ENCODE measurements at places on chromosomes 16 and 17.

GRCh38 chr16:3718019-3718391 lies 681 bp upstream of the TRAP1 start:
- DNase-seq, result no peak

- no peak for DNase-seq
Observed at GRCh38 chr17:146546-146945, 9.2 kb downstream of the SCGB1C2 start.

DNA sequence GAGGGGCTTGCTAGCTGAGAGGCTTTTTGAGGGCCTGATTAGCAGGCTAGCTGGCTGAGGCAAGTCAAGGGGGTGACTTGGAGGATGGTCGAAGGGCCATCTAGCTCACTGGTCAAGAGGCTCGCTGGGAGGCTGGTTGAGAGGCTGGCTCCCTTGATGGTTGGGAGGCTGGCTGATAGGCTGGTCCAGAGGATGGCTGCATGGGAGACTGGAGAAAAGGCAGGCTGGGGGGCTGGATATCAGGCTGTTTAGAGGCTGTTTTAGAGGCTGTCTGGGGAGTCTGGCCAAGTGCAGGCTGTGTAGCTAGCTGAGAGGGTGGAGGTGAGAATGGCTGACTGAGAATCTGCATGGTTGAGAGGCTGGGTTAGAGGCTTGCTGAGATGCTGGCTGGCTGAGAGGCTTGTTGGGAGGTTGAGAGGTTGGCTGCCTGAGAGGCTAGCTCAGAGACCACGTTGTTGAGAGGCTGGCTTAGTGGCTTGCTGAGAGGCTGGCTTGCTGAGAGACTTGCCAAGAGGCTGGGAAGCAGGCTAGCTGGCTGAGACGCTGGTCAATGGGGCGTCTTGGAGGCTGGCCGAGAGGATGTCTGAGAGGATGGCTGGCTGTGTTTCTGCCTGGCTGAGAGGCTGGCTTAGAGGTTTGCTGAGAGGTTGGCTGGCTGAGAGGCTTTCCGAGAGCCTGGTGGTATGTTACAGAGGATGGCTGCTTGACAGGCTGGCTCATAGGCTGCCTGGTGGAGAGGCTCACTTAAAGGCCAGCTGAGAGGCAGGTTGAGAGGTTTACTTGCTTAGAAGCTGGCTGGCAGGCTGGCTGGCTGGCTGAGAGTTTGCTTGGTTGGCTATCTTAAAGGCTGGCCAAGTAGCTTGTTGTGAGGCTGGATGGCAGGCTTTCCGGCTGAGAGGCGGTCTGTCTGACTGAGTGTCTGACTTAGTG lies 36.6 kb upstream of the ACSM2B start:
- no peak for DNase-seq

- DNase-seq, result no peak
Observed at GRCh38 chr17:20066253-20066652, 57.1 kb downstream of the SPECC1 start.

DNA sequence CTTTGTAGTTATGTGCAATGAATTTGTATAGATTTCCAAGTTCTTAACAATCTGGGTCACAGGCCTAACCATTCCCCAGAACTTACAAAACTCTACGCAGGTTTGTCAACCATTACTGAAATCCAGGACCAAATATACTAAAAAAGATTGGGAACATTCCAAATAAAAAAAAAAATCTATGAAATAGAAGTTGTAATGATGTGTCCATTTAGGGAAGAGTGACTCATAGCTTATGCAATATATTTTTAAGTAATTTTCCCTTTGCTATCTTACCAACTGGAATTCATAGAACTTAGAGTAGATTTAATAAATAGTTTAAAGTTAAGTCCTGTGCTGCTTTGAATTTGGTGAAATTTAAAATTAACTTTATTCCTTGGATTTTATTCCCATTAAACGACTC lies 393.2 kb downstream of the PMP22 start:
- DNase-seq, result no peak

DNA sequence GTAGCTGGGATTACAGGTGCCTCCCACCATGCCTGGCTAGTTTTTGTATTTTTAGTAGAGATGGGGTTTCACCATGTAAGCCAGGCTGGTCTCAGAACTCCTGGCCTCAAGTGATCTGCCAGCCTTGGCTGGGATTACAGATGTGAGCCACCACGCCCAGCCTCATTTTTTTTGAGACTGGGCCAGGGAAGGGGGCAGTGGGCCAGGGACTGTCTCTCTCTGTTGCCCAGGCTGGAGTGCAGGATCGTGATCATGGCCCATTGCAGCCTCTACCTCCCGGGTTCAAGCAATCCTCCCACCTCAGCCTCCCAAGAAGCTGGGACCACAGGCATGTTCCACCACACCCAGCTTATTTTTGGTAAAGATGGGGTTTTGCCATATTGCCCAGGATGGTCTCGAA lies 16.0 kb downstream of the RSL1D1 start:
- DNase-seq, result no peak

DNA sequence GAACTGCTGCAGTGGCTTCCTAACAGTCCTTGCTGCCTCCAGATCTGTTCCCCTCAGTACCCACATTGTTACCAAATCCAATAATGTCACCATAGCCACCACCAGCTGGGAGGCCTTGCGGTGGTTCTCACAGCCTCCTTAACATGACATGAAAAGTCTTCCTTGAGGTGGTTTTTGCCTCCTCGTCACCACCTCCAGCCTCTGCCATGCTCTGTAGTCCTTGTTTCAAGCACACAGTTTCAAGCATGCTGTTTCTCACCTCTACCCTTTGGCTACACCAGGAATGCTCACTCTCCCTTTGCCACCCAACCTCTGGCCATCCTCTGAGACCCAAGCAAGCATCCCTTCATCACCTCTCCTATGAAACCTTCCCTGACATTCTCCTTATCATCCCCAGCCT lies 47.2 kb downstream of the DNAH9 start:
- no peak for DNase-seq

DNA sequence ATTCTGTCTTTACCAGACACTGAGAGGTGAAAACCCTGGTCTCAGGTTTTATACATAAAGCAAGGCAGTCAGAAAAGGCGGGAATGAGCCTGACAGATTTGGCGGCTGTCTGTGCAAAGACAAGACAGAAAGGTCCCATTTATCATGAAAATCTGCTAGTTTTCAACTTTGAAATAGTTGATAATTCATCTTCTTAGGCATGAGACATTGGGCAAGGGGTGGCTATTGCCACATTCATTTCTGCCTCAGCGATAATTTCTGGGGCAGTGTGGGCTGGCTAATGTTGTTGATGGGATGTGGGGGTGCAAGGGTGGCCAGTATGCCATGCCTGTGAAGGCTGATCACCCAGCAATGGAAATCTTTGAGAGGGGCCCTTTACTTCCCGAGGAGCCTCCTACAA lies 173.8 kb upstream of the RPH3AL start:
- no peak for DNase-seq

- DNase-seq, result no peak
Observed at GRCh38 chr17:43467981-43468581, 15.7 kb upstream of the DHX8 start.

- DNase-seq, result no peak
Observed at GRCh38 chr17:77307479-77308198, 166.9 kb downstream of the SEC14L1 start.

DNA sequence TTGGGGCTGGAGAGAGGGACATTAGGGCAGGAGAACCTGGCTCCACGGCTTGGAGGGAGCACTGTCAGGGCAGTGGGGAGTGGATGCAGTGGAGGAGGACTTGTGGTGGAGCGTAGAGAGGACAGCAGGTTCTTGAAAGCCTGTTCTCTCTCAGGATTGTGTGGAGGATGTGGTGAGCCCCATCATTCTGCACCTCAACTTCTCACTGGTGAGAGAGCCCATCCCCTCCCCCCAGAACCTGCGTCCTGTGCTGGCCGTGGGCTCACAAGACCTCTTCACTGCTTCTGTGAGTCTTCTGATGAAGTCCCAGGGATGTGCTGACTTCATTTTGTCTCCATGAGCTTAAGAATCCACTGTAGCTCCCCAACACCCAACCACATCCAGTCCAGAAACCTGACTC lies 13.5 kb downstream of the COX6A2 start:
- DNase-seq, result no peak

DNA sequence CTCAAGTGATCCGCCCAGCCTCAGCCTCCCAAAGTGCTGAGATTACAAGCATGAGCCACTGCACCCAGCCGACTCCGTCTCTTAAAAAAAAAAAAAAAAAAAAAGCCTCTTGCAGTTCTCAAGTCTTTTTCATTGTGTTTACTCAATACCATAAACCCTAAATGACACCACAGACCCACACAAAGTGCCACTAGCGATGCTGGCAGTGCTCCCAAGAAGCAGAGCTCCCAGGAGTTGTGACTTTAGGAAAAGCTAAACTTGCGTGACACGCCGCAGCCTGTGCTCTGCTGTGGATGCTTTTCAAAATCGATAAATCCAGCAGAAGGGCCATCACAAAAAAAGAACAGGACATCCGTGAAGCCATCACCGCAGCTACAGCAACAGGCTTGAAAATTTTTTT lies 114.7 kb downstream of the ANKRD11 start:
- no peak for DNase-seq

DNA sequence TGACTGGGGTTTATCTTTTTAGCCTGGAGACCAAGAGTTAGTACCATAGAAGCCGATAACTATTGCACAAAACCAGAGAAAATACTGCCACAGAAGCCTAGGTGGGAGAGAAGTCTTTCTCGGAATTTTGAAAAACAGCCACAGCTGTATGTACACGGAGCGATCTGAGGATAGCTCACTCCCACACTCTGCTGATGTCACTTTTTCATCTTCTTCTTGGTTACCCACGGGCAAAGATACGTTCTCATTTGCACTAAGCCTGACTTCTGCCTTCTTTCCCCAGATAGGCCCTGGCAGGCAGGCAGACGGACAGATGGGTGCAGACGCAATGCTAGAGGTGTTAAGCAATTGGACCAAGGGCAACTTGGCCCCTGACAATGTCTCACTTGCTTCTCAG lies 9.1 kb upstream of the CBX4 start:
- DNase-seq, result no peak

GRCh38 chr16:19182481-19182880 lies 14.4 kb downstream of the SYT17 start:
- no peak for DNase-seq

- peak; percentile 63 for DNase-seq
Observed at GRCh38 chr17:18184143-18185031, 759 bp downstream of the ALKBH5 start.

- DNase-seq, result no peak
Observed at GRCh38 chr17:1005361-1005946, 8.5 kb downstream of the TIMM22 start.

DNA sequence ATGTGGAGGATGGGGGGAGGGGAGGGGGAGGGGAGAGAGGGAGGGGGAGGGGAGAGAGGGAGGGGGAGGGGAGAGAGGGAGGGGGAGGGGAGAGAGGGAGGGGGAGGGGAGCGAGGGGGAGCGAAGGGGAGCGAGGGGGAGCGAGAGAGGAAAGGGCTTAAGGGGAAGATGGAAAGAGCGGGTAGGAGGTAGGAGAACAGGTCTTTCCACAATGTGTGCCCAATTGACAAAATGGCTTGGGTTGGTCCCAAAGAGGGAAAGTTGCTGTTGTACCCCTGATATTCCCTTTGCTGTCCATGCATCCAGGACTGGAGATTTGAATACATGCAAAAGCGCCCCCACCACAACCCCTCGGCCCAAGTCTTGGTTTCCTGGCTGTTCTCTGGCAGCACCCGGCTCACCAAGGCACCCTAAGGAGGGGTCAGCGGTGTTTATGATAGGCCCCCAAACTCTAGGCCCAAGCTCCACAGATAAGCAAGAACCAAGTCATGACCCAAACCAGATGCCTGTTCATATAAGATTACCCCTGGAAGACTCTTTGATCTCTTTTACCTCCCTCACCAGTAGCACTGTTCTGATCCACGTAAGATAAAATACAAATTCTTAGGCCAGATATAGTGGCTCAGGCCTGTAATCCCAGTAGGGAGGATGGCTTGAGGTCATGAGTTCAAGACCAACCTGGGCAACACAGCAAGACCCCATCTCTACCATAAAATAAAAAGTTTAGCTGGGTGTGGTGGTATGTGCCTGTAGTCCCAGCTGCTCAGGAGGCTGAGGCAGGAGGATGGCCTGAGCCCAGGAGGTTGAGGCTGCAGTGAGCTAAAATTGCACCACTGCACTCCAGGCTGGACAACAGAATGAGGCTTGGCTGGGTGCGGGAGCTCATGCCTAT lies 119.6 kb downstream of the ZFHX3 start:
- no peak for DNase-seq

DNA sequence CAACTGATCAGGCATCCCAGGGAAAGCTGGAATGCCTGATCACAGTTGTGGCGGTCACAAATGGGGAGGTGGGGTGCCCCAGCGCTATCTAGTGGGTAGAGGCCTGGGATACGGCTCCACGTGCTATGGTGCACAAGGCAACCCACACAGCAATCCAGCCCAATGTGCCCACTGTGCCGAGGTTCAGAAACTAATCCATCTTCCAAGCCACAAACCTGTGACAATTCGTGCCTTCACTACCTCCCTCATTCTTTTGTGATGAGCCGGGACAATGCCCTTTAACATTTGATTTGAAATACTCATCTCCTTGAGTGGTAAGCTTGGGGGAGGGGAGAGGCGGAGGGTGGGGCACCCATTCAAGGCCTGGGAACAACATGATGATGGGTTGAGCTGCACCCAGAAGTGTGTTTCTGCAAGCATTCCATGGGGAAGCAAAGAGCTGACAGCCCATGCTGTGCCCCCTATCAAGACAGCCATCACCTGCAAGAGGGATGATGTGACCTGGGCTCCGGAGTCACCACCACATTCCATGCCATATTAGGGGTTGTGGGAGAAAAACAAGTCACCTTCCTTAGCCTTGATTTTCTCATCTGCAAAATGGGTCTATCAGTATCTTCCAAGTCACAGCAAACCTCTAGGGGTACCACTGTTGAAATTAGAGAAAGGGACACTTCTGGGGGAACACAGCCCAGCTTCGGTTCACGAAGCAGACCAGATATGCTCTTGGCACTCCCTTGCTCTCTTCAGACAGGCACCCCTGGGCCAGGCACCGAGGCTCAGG lies 3.7 kb downstream of the ELOB start:
- DNase-seq, result no peak

DNA sequence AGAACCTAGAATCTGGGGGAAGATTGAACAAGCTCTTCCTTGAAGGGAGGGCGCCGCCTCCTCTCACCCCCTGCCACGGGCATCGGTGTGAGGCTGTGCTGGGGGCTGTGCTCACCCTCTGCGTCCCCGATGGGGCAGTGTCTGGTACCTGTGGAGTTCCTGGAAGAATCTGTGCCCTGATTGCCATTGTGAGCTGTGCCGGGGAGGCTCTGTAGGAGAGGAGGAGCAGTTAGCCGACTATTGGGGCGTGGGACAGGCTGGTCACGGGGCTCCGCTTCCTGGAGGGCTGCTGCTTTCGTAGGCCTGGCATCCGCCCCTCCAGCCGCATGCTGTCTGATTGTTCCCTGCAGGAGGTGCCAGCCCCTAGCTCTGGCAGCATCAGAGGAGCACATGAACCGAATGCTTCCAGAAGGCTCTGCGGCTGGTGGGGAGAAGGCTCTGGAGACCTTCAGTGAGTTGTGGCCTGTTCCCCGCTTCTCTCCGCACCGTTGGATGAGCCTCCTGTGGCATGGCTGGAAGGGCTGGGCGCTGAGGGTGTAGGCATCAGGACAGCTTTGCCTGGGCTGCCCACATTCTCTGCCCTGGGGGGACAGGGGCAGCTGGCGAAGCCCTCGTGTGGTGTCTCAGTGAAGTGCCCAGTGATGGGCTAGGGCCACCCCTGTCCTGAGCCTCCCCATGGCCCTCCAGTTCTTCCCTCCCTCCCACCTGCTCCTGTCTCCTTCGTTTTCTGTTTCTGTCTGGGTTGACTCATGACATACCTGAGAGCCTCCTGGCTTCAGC lies 86.9 kb downstream of the SEC14L1 start:
- DNase-seq, result no peak

GRCh38 chr16:3654249-3654991 lies at the start of gene DNASE1:
TSS of gene DNASE1 (plus strand) at chr16:3654691. CDS start at chr16:3655374, 683 bp downstream.
- DNase-seq, result peak; percentile 54
